Stimulated activated naive CD4-positive, alpha-beta T cell (primary cell): ENCODE measurements at places on chromosomes 7 and 10.

DNA sequence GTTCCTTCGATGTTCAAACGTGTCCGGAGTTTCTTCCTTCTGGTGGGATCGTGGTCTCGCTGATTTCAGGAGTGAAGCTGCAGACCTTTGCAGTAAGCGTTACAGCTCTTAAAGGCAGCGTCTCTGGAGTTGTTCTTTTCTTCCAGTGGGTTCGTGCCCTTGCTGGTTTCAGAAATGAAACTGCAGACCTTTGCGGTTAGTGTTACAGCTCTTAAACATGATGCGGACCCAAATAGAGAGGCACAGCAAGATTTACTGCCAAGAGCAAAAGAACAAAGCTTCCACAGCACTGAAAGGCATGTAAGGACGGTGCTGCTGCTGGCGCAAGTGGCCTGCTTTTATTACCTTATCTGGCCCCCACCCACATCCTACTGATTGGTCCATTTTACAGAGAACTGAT is 931.4 kb downstream of the IPMK start:
- DNase-seq = no peak

GRCh38 chr10:86687750-86688149 is 19.4 kb downstream of the LDB3 start:
- no peak for DNase-seq

GRCh38 chr7:24728503-24729364 is 28.5 kb downstream of the GSDME start:
- DNase-seq = no peak

DNA sequence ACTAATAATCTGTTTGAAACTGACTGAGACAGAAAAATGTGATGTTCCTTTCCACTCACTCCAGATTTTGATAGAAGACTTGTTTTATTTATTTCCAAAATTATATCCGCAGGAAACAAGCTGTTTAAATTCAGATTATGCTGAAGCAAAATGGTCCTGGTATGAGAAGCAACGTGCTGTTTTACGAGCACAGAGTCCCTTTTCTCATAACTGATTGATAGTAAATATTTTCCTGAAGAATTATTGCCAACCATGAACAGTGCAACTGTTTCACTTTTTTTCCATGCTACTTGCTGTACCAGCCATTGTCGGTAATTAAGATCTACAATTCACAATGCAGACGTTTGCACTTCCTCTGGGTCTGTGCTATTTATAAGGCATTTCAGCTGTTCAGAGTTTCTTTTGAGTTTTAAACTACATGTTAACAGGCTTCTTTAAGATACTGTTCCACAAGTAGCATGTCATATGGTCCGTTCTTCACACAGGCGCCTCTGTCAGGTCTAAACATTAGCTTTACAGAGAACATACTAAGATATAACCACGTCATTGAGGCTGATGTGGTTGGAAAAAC is 103.8 kb downstream of the POLL start:
- DNase-seq = no peak

- no peak for DNase-seq
These were observed 83.3 kb downstream of the FAM107B start for GRCh38 chr10:14691359-14691758.
